Body of pancreas (tissue), 4 donors: ENCODE measurements at places on chromosomes 5 and 9.
A peak's percentile ranks its signal among the peaks of the same experiment; 100 is the strongest.

GRCh38 chr9:21317956-21318923, 13.1 kb upstream of the IFNA5 start:
- DNase-seq: peak; percentile 48

GRCh38 chr9:6633378-6633777, 12.2 kb downstream of the GLDC start:
- no peak for DNase-seq

GRCh38 chr9:121801579-121801978, 150.1 kb downstream of the DAB2IP start:
- DNase-seq: no peak

GRCh38 chr5:177327539-177328522, 16.1 kb upstream of the MXD3 start:
- DNase-seq: peak; percentile 58

DNA sequence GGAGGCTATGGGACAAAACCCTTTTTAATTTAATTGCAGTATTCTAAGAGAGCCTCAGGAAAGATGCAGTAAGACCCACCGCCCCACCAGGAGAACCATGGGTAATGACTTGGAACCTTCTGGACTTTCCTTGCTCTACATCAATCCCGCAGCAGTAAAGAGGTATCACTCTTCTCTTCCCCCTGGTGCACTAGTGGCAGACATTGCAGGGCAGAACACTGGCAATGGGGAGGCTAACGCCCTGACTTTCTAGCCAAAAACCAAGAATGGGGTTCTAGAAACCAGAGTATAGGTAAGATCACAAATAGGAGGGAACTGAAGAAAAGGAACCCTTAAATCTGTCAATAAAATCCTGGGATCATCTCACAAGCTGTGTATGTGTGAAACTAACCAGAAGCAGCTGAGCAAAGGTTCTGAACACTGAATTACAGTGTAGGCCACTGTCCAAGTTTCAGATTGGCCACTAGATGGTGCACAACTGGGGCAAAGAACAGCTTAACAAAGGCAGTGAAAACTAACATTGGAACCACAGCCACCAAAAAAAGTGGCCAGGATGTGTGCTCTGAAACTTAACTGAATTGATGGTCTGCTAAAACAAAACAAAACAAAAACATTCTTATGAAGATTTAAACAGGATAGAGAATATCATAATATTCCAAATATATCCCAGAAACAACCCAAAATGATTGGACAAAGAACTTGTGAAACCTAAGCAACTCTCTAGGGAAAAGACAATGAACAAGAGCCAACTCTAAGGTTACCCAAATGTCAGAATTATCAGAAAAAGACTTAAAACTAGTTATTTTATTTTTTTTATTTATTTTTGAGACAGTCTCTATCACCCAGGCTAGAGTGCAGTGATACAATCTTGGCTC, 6.6 kb upstream of the FAM151B start:
- DNase-seq: peak; percentile 43

DNA sequence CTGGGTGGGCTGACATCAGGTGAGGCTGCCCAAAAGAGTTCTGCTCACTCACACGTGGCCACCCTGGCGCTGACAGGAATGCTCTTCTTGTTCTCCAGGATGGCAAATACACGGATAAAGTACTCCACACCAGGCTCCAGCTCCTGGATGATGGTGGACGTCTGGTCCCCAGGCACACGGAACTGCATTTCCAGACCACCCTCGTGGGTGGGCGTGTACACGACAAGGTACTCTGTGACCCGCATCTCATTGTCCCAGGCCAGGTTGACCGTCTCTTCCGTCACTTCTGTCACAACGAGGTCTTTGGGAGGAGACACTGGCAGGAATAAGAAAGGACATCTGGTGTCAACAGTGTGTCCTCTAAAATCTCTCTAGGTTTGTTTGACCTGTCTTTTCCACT, 33.8 kb downstream of the TNC start:
- no peak for DNase-seq

DNA sequence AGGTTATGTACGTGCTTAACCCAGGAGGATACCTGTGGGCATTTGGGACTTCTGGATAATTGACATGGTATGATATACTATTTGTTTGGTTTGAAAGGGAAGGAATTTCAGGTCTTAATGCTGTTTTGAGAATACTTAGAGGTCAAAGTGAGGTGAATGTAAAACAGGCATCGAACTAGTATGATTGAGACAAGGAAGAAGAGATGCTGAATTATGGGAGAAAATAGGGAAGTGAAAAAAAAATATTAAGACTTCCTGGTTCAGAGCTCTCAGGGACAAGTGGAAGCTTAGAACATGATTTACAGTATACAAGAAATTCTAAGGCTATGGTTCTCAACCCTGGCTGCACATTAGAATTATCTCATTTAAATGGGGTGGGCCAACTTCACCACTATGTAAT, 115.3 kb downstream of the CD180 start:
- no peak for DNase-seq

- no peak for DNase-seq
Observed at GRCh38 chr5:142434322-142434612, 109.4 kb upstream of the SPRY4 start.

- DNase-seq: no peak
Observed at GRCh38 chr9:75505654-75506053, 384.8 kb upstream of the PCSK5 start.

DNA sequence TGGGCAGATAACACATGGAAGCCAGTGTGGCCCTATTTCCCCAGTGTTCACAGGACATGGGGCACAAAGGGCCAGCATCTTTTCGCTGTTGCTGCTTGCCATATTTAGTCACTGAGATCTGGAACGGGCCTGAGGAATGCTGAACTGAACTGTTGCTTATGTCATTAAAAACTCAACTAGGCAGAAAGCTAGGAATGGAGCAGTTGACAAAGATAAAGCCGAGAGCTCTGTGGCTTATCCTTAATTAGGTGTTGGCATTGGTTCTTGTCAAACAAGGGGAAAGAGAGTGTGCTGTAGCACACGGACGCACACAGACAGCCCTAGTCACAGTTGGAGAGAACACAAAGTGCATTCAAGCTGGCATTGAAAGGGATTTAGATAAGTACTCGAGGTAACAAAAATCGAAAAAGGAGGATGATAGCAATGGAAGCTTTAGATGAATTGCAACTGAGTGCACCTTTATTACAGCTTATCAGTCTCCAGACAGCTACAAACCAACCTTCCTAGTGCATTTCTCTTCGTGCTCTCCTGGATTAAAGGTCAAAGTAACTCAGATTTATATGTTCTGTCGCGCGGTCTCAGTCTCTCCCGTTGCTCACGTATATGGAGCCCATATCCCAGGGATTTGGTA, 450.2 kb upstream of the ZNF608 start:
- no peak for DNase-seq
